Mammary epithelial cell (primary cell): ENCODE measurements at places on chromosomes 5 and 9. TPM values are rescaled to one million over a fixed set of nuclear protein-coding genes. Genes with fewer than 3 reads are reported as not detected.

DNA sequence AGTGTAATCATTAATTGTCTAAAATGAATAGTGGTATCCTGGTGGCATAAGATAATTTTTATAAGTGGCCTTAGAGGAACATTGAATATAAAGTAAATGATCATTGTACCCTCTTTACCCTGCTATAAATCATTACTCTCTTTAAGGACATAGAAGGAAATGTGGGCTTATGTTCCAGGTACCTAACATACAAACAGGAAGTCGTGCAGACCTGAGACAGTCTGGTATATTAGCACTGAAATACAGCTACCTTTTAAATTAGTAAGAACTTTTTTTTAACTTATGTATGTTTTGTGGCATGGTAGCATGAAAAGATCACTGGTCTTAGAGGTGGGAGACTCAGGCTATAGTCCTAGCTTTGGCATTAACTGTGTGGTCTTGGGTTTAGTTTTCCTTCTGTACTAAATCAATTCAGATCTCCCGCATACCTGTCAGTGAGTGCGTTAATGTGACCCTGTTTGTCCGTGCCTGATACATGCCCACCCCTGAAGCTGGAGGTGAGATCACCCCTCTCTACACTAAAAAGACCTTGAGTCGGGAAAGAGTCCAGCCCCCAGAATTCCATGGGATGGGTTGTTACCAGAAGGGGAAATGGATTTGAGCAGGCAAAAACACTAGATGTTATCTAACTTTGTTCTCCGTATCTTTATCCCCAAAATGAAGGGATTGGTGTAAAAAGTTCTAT is 59.4 kb upstream of the ERBIN start:
- DNase-seq: no peak

- peak; percentile 61 for DNase-seq
Measured at GRCh38 chr9:81716409-81716808, 27.1 kb upstream of the TLE1 start.

OR1N1 gene
- not detected for polyA plus RNA-seq

- DNase-seq: no peak
Measured at GRCh38 chr5:124735169-124735858, 11.1 kb downstream of the ZNF608 start.

GRCh38 chr5:98599016-98599415 is 174.4 kb upstream of the RGMB start:
- DNase-seq: no peak

COL5A1 gene
- 1.2 TPM for polyA plus RNA-seq

C7 gene
- polyA plus RNA-seq: not detected

DNA sequence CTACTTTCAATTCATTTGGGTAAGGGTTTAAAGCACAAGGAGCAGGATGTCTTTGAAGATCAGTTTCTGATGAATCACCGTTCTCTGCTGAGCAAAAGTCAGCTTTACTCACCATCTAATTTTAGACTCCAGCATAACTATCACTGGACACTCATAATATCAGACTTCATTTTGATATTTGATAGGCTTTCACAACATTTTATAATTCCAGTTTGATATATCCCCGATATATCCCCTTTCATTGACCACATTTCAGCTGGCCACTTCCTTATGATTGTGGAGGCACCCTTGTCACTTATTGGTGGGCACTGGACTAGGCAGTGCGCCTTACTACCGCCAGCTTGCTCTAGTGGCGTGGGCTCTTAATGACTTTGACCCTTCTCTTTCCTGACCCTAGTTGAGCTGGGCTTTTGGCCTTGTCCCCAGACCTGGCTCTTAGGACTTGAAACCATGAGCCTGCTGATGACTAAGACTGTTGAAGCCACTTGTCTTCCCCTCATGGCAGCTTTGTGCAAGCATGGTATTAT is 46.8 kb downstream of the CYSTM1 start:
- peak; percentile 78 for DNase-seq

DNA sequence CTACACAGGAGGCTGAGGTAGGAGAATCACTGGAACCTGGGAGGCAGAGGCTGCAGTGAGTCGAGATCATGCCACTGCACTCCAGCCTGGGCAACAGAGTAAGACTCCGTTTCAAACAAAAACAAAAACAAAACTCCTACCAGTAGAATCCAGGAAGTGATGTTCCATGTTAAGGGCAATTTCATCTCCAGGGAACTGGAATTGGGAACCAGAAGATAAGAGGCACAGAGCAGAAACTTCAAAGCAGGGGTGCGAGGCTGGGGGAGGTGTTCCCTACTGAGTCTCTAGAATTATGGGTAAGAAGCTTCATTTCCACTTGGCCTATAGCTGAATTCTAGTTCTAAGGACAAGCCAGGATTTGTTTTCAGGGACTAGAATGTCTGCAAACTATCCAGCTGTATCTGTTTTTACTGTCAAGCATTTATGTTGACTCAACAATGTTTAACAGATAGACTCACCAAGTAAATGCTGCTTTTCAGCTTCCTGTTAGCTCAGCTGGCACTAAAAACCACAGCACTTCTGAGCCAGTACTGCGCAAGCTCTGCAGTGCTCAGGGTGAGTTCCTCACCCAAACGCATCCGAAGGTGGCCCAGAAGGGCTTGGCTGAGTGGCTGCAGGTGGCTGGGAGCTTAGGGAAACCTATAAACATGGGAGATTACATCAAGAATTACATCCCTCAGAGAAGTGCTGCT is 320.1 kb downstream of the MTRR start:
- DNase-seq: no peak

DNA sequence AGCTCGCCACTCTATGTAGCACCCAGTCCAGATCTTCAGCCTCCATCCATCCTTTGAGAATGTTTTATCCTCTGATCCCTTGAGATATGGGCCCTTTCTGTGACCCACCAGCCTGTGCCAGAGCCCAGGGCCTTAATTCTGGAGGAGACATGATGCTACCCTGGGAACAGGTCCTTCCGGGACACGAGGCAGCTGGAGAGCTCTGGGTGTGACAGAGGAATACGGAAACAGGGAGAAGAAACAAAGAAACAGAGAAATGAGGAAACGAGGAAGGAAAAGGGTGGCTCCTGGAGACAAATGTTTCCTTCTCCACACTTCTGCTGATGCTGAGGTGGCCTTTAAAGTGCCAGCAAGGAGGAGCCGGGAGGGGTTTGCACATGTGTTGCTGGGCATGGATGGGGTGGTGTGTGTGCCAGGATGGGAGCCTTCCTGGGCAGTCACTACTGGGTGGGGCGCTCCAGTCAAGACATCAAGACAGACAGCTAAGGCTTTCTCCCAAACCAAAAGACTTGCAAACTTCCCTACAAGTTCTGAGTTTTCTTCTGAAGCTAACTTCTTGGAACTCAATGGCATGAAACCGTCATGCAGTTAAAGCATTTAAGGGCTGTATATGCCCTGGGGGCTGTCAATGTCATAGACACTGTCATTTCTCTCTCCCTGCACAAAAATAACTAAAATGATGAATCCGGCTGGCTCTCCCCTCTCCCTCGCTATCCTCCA is 22.8 kb upstream of the MARCHF6 start:
- no peak for DNase-seq

DNA sequence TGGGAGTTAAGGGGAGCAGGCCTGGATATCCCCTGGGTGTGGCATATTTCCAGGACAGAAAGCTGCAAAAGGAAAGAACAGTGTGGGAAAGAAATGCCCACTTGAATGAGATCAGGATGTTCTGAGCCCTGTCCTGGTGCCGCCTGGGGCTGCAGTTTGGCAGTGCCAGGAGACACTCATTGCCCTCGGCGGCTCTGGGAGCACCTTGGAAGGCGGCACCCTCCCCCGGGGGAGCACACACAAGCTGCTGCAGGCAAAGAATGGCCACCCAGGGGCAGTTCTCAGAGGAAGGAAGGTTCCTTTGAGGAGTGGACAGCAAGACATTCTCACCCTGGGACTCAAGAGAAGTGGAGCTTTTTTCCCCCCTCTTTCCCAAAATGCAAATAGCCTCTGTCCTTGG is 305.3 kb downstream of the NTRK2 start:
- DNase-seq: no peak

DNA sequence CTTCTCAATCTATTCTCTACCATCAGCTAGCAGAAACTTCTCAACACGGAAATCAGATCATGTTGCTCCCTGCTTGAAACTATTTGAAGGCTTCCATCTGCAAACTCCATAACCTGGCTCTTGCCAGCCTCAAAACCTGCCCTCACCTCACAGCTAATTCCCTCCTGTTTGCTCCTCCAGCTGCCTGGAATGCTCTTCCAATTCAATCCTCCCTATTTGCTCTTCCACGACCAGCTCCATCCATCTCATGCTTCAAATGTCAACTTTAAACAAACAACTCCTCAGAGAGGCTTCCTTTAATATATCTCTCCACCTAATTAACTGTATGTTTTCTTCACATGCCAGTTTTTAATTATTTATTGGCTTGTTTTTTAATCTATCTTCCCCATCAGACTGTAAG is 1.5 kb downstream of the PLAA start:
- DNase-seq: no peak

FOXD4L3 gene
- 0.05 TPM for polyA plus RNA-seq

- DNase-seq: no peak
Measured at GRCh38 chr9:28413471-28413870, 840.2 kb upstream of the C9orf72 start.

ADAMTS2 gene
- polyA plus RNA-seq: 0.01 TPM

- DNase-seq: no peak
Measured at GRCh38 chr9:13078164-13078563, 201.3 kb downstream of the MPDZ start.

PDLIM4 gene
- polyA plus RNA-seq: 120 TPM

AQP3 gene
- polyA plus RNA-seq: 38.7 TPM

GAS1 gene
- polyA plus RNA-seq: 1.4 TPM

DNA sequence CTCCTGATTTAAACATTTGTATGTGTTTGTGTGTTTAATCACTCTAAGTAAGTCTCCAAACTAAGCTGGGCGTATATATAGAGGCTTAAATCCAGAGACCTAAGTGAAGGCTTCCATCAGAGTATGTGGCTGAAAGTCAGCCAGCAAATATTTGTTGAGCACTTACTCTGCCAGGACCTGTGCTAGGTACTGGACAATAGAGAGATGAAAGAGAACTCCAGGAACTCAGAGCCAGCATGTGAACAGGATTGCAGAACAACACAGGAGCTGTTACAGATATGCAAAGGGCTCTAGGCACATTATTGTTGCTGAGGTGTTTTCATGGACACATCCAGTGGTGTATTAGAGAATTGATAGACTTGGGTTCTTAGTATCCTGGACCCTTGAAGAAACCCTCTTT is 4.7 kb upstream of the BNIP1 start:
- DNase-seq: no peak

DNA sequence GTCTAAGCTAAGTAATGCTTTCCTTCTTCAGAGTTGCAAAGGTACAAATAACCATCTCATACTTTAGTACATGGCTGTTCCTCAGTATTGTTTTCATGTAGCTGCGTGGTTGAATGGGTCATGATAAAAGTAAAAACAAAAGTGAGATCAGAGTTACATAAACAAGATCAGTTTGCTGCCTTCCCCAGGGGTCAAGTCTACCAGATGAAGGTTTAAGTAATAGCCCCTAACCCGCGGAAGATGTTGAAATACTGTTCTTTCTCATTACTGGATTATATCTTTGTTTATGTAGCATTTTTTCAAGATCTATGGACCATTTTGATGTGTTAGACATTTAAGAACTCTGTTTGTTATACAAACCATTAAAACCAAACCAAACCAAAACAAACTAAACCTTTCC is 34.1 kb upstream of the ARRDC3 start:
- DNase-seq: no peak

GRCh38 chr5:149719666-149720065 is 10.4 kb upstream of the PPARGC1B start:
- DNase-seq: peak; percentile 82

PDGFRB gene
- polyA plus RNA-seq: 0.25 TPM

- no peak for DNase-seq
Measured at GRCh38 chr9:372128-372527, 157.5 kb downstream of the DOCK8 start.

HBEGF gene
- 31.9 TPM for polyA plus RNA-seq

MAT2B gene
- polyA plus RNA-seq: 34.0 TPM

DNA sequence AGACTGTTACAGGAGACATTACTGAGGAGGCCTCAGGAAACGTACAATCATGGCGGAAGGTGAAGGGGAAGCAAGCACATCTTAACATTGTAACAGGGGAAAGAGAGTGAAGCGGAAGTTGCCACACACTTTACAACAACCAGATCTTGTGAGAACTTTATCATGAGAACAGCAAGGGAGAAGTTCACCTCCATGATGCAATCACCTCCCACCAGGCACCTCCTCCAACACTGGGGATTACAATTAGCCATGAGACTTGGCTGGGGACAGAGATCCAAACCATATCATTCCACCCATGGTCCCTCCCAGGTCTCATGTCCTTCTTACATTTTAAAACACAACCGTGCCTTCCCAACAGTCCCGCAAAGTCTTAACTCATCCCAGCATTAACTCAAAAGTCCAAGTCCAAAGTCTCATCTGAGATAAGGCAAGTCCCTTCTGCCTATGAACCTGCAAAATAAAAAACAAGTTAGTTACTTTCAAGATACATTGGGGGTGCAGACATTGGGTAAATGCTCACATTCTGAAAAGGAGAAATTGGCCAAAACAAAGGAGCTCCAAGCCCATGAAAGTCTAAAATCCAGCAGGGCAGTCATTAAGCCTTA is 138.3 kb downstream of the TMEM161B start:
- DNase-seq: no peak

ZNF366 gene
- not detected for polyA plus RNA-seq

DNA sequence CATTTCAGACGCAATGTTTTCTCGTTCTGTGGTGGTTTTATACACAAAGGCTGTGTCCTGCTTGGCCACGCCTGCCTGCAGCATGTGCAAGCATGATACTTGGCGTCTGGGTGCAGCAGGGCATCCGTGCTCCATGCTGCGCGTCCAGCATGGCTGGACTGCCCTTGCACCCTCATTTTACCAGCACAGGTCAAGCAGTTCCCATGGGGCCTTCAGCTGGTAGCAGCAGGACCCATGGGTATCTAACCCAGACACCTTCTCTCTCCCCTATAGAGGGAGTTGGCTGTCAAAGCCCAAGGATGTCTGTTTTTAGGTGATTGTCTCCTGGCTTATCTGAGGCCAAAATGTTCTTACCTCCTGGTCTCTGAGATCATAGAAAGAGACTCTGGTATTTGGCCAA is 158.3 kb upstream of the PITX1 start:
- no peak for DNase-seq

EDIL3 gene
- polyA plus RNA-seq: 0.14 TPM

HMMR gene
- polyA plus RNA-seq: 14.7 TPM

DNA sequence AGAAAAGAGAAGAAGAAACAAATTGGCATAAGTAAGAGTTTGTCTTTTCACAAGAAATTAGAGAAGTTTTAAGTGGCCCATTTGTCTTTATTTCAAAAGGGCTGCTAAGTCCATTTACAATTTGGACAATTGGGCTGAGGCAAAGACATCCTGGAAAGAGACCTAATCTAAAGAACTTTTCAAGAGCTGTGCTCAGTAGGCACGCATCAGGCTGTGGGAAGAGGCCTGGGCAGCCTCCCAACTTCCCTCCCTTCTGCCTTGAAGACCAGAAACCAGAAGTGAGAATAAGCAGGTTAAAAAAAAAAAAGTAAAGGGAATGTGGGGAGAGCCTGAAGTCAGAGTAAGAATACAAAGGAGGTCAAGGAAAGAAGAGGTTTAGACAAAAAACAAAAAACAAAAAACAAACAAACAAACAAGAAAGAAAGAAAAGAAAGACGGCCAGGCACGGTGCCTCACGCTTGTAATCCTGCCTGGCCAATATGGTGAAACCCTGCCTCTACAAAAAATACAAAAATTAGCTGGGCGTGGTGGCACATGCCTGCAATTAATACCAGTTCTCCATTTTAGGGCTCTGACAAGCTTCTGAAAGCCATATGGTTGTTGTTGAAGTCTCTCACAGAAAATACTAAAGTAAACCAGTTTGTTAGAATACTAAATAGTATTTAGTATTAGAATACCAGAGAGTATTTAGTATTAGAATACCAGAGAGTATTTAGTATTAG is 48.0 kb upstream of the CEP78 start:
- no peak for DNase-seq
